Muscle of leg (tissue), 16 donors: ENCODE measurements at places on chromosomes 11 and 22.
A peak's percentile ranks its signal among the peaks of the same experiment; 100 is the strongest.

DNA sequence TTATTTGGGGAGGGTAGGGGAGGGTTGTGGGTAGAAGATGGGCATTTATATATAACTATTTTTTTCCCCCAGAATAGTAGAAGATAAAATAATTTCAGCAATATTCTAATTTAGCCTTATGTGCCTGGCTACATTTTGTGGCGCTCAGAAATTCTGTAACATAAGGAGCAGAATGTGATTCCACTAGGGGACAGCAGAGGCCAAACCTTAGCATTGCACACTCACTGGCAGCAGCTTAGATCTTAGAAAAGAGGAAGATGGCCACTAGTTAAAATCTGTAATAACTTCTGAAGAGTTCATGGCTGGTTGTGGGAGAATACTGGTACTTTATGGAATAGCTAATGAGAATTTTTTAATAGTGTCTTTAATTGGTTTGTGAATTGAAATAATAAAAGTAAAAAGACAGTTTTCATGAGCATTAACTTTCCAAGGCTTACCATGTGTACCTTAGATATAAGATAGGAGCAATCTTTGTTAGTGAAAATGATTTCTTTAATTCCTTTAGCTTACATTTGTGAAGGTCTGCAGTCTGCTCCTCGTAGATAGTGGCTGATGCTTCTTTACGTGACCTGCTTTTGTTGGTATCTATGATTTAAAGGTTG, 33.1 kb downstream of the DDX10 start:
- DNase-seq, result peak; percentile 88

DNA sequence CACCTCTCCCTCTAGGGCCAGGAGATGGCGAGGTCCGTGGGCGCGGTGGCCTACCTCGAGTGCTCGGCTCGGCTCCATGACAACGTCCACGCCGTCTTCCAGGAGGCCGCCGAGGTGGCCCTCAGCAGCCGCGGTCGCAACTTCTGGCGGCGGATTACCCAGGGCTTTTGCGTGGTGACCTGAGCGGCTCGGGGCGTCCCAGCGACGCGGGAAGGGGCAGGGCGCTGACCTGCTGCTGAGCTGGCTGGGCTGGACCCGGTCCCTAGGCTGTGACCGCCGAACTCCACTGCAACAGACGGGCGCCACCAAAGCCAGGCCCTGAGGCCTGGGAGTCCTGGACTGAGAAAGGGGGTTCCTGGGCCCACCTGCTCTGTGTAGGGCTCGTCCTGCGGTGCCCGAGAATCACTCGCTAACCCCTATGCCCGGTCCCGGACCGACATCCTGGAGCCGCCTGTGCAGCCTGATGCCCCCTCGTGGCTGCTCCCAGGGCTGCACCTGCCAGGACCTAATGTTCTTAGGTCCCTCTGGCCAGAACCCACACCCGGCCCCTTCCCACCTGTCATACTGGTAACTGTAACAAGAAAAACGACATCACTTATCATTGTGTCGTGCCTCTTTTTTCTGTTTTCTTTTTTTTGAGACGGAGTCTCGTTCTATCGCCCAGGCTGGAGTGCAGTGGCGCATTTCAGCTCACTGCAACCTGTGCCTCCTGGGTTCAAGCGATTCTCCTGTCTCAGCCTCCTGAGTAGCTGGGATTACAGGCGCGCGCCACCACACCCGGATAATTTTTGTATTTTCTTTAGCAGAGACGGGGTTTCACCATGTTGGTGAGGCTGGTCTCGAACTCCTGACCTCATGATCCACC, 15.0 kb downstream of the RHOD start:
- DNase-seq, result peak; percentile 56

GRCh38 chr22:39663751-39664150, 93.2 kb downstream of the CACNA1I start:
- DNase-seq, result no peak

GRCh38 chr11:123559523-123559955, 94.9 kb downstream of the SCN3B start:
- peak; percentile 36 for DNase-seq

DNA sequence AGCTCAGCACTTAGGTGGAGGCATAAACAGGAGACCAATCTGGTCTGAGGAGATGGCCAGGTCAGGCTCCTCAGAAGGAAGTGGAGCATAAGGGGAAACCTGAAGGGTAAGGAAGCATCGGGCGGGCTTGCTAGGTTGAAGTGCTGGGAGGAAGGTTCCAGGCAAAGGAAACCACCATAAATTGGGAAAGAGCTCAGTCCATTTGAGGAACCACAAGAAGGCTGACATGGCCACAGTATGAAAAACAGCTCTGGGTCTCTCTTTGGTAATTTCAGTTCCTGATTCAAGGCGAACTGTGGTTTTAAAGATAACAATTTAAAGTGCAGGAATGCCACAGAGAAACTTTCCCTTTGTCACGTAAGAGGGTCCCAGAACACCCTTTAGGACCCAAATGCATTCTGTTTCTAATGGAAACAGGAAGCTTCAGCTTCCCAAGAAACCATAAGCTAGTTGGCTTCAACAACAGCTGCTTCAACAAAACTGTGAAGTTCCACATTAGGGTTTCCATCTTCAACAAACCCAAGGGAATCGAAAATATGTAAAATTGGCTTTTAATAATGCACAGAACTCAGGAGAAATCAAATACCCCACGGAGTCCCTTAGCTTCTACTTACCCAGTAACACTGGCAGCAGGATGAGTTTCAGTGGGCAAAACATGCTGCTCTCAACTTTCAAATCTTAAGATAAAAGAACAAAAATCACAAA, 10.4 kb downstream of the JAML start:
- DNase-seq, result peak; percentile 74

- DNase-seq, result no peak
These were observed 1326.6 kb downstream of the TBC1D22A start for GRCh38 chr22:48088926-48089536.
